ENCODE measurements at places on chromosomes 12 and 14. TPM values are rescaled to one million over a fixed set of nuclear protein-coding genes. Genes with fewer than 3 reads are reported as not detected.

- no peak for DNase-seq
Measured at GRCh38 chr12:9864913-9865675, 4.1 kb downstream of the CLEC2B start.

DNA sequence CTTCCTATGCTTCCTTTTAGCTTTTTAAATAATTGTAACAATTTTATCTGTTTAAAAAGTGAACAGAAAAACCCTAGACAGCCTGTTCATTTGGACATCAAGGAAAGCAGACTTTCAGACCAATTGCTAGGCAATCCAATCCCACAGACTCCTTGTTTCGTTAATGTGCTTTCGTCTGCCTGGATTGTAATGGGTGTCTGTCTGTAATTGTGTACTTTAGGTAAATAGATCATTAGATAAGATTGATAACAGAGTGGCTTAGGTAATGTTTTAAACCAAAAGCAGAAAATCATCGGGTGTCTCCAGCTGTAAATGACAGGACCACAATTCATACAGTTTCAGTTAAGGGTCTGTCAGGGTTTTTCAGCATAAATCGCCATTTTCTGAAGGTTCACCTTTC lies 19.6 kb downstream of the CCDC60 start:
- DNase-seq: no peak

DNA sequence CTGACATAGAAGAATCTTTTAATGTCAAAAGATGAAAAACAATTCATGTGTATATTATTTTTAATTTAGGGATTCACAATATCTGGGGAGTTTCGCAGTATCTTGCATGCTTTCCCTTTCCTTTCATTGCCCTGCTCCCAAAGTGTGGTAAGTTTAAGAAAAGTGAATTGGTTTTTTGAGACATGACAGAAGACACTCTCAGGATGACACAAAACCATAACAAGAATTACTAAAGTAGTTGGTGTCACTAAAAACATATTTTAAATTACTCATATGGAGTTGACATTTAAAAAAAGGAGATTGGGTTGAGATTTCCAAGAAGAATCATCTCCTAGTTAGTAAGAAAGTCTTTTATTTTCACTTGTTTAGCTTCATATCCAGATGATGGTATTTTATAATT lies 5.1 kb upstream of the PCNX1 start:
- DNase-seq: no peak

DNA sequence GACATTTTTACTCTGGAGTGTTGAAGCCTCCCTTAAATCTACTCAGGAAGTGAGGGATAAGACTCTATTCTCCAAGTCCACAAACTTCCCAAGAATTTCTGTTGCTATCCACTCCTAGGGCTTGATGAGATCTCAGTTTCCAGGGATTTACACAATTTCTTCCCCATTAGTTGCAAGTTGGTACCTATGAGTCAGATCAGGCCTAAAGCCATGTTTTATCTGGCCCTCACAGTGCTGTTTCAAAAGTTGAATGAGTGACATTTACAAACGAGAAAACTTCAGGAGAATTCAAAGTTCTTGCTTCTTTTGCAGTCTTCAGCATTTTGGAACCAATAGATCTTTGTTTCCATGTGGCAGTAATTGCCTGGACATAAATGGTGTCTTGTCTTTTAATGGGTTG lies 156.4 kb upstream of the SYT10 start:
- no peak for DNase-seq

GRCh38 chr14:36767603-36768281 lies 106.1 kb downstream of the PAX9 start:
- no peak for DNase-seq

BDKRB2 gene
- total RNA-seq: 0.57 TPM

GRCh38 chr14:49940808-49941421 lies 48.0 kb downstream of the ARF6 start:
- no peak for DNase-seq

- DNase-seq: peak; percentile 94
Measured at GRCh38 chr12:6647083-6647604, at the start of gene ACRBP. Gene ACRBP, minus strand, starts transcription at chr12:6647432. Its CDS starts 66 bp downstream, at chr12:6647366.

- DNase-seq: peak; percentile 60
Measured at GRCh38 chr12:122834104-122834920, 945 bp upstream of the HIP1R start.

GRCh38 chr12:66176105-66176900 lies 6.5 kb upstream of the TMBIM4 start:
- DNase-seq: no peak

DNA sequence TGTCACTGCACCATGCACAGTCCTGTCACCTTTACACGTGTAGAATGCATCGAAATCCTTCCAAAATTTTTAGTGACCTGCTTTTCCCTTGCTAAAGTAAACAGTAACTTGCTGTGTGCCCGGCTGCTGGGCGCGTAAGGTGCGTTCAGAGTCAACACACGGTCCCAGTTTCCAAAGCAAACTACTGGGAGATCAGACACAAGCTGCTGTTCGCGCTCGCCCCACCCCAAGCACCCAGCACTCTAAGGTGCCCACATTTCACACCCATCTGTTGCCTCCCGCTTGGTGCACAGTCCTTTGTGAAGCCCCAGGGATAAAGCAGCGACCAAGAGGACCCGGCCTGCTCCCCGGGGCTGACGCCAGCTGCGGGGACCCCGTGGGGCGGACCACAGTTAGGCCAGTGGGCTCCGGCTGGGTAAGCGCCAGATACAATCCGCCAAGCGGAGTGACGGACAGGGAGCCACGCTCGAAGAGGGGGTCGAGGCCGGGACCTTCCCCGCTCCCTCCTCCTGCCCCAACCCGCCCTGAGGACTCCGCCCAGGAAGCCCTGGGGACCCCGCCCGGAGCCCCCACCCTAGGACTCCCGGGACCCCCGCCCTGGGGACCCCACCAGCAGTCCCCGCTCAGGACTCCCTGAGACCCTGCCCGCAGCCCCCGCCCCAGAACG lies 633 bp downstream of the STX2 start:
- peak; percentile 38 for DNase-seq

GRCh38 chr12:93777254-93777653 lies 100.1 kb downstream of the CRADD start:
- no peak for DNase-seq

DNA sequence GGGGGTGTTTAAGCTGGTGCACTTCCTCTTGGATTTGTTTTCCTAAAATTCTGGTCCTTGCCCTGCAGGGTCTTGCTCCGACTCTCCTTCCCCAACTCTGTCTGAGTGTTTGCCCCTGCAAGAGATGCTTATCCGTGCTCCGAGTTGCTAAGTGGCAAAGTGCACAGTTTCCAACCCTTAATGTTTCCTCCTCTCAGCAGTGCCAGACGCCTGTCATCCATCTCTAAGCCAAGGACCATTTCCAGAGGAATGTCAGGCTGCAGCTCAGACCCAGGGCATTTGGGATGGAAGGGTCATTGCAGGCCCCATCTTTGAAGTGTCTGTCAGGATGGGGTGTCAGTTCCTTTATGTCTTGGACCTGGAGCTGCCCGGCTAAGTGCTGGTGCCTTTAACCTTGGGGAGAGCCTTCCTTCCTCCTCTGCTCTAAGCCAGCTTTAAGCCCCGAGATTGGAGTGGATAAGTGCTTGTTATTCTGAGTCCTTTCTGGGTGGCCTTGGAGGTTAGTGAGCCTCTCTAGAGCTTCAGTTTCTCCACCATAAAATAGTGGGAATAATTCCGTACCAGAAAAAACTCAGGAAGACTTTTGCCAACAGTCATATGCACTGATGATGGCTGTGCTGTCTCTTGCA lies 15.0 kb downstream of the WNT5B start:
- DNase-seq: no peak

GRCh38 chr12:98939350-98939749 lies 294.3 kb downstream of the APAF1 start:
- DNase-seq: no peak

- no peak for DNase-seq
Measured at GRCh38 chr12:117227000-117227653, 36.9 kb upstream of the FBXO21 start.

GAS2L3 gene
- 2.5 TPM for total RNA-seq

DPPA3 gene
- total RNA-seq: not detected

DNA sequence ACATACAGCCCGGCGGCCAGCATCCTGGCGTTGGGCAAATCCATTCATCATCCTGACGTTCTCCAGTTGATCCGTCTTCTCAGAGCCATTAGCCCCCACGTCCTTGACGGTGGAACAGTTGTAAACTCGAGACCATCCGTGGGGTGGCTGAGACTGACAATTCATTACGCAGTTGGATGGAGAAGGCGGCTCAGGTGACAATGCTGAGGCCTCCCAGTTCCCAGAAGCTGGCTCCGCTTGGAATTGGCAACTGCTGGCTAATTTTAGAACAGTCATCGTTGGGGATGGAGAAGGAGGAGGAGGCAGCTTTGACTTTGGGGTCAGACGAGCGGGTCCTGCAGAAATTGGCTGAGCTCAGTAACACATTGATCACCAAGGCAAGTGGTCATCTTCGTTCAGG lies 186.5 kb downstream of the PHETA1 start:
- no peak for DNase-seq

DNA sequence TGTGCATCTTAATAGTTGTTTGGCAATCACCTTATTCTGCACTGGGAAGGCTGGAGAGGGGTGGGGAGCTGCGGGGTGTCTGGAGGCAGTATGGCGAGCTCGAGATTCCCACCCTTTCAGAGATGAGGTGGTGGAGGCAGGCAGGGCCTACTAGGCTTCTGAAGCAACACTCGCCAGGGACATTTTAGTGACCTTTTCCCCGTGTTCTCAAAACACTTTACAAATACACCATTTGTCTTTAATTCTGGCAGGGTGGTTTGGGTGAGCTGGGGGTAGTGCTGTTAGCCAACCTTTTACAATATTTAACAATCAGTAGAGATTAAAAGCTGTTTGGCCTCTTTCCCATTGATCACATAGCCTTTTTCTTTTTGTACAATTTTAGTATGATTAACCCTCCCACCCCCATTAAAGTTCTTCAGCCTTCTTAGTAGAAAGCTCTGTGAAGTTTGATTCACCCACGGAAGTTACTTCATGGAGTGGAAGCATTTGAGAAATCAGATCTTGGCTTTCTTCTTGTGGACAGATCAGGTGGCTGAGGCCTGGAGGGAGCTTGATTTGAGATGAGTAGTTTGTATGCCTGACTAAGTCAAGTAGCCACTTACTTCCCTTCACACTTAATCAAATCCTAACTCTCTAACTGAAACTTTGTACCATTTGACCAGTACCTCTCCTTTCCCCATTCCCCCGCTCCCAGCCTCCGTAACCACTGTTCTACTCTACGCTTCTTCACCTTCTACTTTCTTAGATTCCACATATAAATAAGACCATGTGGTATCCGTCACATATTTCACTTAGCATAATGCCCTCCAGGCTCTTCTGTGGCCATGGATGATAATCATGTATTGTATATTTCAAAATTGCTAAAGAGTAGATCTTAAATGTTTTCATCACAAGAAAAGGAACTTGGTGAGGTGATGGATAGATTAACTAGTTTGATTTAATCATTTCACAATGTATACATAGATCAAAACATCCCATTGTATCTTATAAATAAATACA lies 41.0 kb downstream of the TRAF3 start:
- no peak for DNase-seq

- no peak for DNase-seq
Measured at GRCh38 chr14:93903342-93904184, 23.6 kb upstream of the FAM181A start.

GRCh38 chr12:120249875-120250795 lies 15.4 kb downstream of the PXN start:
- DNase-seq: peak; percentile 90

DNA sequence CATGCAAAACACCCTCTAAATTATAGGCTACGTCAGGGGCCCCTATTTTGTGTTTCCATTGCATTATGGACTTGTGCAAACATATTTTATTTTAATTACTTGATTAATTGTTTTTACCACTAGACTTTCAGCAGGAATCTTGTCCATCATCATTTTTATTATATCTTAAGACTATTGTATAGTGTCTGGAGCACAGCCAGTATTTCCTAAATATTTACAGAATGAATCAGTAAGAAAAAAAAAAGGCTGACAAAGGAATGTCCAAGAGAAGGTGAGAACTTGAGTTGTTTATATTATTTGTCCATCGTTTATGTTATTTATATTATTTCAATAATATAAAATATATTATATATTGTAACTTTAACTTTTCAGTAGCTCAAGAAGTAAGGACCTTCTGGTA lies 664.7 kb downstream of the SLC6A15 start:
- DNase-seq: no peak

CACNA1C gene
- 201 TPM for total RNA-seq

GRCh38 chr12:109496306-109496705 lies 18.9 kb downstream of the UBE3B start:
- no peak for DNase-seq

GRCh38 chr12:89752341-89752740 lies 43.7 kb upstream of the ATP2B1 start:
- DNase-seq: no peak

- DNase-seq: no peak
Measured at GRCh38 chr12:60191676-60192359, 596.0 kb downstream of the SLC16A7 start.

C12orf54 gene
- not detected for total RNA-seq
